Spleen (tissue), 13 donors: ENCODE measurements at places on chromosomes 7 and 10. TPM values are rescaled to one million over a fixed set of nuclear protein-coding genes. Genes with fewer than 3 reads are reported as not detected.

DNA sequence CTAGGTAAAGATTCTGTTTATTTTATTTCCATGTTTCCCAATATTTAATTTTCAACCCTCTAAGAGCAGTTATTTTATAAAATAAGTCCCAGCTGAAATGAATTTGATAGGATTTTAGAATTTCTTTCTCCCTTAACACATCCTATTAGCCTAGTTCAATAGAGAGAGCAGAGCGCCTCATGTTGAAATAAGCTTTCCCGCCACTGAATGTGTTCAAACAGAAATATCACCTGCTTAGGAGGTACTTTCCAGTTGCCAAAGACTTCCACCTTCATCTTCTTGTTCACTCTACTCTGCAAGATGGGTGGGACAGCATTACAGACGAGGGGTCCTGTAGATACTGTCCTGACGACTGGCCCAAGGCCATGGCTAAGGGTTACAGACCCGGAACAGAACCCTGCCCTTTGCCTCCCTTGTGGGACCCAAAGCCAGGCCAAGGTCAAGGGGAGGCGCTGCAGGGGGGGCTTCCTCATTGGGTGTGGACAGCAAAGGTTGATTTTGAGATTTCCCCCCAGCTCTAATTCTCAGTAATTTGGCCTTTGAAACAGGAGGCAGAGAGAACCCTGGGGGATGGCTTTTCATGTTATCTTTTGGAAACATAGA is 62.0 kb downstream of the PARP12 start:
- H3K27ac ChIP-seq = no peak overlapping the region
- no peaks in the 10 kb centered on the region for H3K27me3 ChIP-seq
- no peak overlapping the region for H3K4me3 ChIP-seq
- peaks cover 5% of the 10 kb centered on the region for H3K4me1 ChIP-seq
- DNase-seq = peak; percentile 47

- peak overlapping the region; percentile 80 for H3K27ac ChIP-seq
- H3K4me1 ChIP-seq = peaks cover 24% of the 10 kb centered on the region
- peak; percentile 94 for DNase-seq
- H3K4me3 ChIP-seq = peak overlapping the region; percentile 45
- H3K36me3 ChIP-seq = peaks cover 49% of the 10 kb centered on the region
- H3K27me3 ChIP-seq = no peaks in the 10 kb centered on the region
Observed at GRCh38 chr7:4791738-4792536, 16.5 kb downstream of the AP5Z1 start.

DNA sequence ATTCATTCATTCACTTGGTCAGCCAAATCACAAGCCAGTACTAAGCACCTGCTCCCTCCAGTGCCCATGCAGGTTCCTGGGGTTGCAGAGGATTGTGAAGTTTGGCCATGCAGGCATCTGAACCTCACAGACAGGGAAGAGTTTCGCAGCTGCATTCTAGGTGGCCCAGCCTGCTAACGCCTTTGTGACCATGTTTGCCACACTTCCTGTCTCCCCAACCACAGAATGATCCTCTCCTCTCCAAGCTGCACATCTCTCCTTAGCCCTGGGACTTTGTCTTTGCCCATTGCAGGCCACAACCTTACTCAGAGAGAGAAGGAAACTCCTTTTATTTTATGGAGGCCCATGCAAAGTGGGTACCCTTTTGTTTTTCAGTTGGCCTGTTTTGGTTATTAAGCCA is 31.8 kb downstream of the EPDR1 start:
- DNase-seq = no peak
- no peaks in the 10 kb centered on the region for H3K4me1 ChIP-seq
- no peaks in the 10 kb centered on the region for H3K36me3 ChIP-seq
- H3K27me3 ChIP-seq = no peaks in the 10 kb centered on the region
- H3K27ac ChIP-seq = no peak overlapping the region

DNA sequence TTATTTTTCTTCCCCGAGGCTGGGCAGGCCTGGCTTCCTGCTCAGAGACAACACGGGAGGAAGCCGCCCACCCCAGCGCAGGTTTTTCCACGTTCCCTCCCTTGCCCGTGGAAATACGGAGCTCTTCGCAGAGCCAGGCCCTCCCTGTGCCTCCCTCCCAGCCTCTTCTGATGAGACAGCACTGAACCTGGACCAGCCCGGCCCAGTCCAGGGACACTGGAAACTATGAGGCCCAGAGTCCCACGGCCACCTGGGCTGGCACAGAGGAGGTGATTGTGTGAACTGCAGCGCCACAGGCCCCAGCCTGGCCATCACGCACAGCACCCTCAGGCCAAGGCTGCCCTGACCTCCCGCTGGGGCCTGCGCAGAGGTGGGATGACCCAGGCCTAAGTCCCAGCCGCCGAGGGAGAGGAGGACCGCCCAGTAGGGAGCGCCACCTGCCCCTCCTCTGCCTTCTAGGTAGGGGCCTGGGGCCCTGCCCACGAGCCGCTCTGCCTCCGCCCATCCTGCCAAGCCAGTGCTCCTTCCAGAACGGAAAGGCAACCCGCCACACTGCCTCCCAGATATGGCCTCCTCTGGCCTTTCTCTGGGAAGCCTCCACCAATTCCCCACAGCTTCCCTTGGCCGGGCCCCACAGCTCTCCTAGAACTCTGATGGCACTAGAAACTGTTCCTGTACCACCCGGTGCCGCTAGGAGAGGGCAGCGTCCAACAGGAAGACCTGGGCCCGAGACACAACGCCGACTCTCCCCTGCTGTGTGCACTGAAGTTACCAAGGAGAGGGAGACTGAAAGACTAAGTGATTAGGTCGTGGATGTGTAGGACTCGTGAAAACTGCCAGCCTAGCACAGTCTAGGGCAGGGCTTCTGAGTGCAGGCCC is 57.2 kb downstream of the PROSER2 start:
- no peaks in the 10 kb centered on the region for H3K27me3 ChIP-seq
- H3K36me3 ChIP-seq = no peaks in the 10 kb centered on the region
- no peak overlapping the region for H3K4me3 ChIP-seq
- H3K4me1 ChIP-seq = peaks cover 21% of the 10 kb centered on the region
- H3K27ac ChIP-seq = no peak overlapping the region

GRCh38 chr7:115789901-115790300 is 240.7 kb downstream of the TFEC start:
- no peak overlapping the region for H3K27ac ChIP-seq
- H3K4me1 ChIP-seq = no peaks in the 10 kb centered on the region
- H3K27me3 ChIP-seq = no peaks in the 10 kb centered on the region
- DNase-seq = peak; percentile 73
- no peak overlapping the region for H3K4me3 ChIP-seq

GRCh38 chr10:113007821-113008220 is 57.8 kb downstream of the TCF7L2 start:
- peaks cover 11% of the 10 kb centered on the region for H3K27me3 ChIP-seq
- no peaks in the 10 kb centered on the region for H3K36me3 ChIP-seq
- no peak overlapping the region for H3K4me3 ChIP-seq
- no peak overlapping the region for H3K27ac ChIP-seq
- peaks cover 48% of the 10 kb centered on the region for H3K4me1 ChIP-seq

GRCh38 chr7:14937581-14937980 is 35.0 kb upstream of the DGKB start:
- no peaks in the 10 kb centered on the region for H3K27me3 ChIP-seq
- no peaks in the 10 kb centered on the region for H3K36me3 ChIP-seq
- H3K27ac ChIP-seq = no peak overlapping the region
- H3K4me3 ChIP-seq = no peak overlapping the region
- DNase-seq = no peak
- no peaks in the 10 kb centered on the region for H3K4me1 ChIP-seq

DNA sequence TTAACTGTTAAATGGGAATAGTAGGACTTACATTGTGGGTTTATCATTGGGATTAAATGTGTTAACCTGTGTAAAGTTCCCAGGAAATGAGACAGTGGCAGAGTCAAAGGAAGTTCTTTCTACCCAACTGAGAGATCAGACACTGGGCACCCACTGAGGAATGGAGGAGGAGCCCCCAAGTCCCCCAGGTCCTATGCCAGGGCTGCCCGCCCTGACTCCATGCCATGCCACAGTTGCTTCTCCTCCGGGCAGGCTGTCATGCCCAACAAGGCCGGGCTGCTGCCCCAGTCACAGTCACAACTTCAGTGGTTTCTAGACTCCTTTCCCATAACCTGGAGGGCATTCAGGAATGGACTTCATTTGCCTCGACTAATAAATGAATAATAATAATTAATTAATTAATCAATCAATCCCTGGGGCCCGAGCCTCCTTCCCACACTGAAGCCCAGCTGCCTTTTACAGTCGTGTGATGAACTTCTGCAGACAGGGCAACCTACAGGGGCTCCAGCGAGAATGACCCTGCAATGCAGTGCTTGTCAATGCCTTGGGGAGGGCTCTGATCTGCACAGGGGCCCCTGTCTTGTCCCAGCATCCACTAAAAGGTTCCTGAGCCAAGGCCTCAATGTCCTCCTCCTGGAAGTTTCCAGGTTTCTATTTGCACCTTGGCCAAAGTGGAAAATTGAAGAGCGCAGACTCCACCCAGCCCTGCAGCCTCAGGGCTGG is 32.4 kb downstream of the DRGX start:
- no peak overlapping the region for H3K4me3 ChIP-seq
- H3K4me1 ChIP-seq = no peaks in the 10 kb centered on the region
- no peak overlapping the region for H3K27ac ChIP-seq
- DNase-seq = no peak

DNA sequence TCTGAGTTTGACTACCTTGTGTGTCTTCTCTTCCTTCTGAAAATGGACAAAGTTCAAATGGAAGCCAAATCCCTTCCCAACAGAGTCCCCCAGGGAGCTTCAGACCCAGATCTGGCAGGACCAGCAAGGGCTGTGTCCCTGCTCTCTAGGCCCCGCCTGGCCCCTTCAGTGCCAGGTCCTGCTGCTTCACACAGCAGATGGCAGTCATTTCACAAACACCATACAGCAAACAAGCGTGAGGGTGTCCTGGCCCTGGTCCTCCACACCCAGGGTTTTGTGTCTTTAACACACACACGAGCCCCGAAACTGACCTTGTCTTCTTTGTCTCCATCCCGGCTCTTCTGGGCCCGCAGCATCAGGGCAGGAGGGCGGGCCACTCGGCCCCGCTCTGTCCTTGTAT is 145.0 kb downstream of the TCERG1L start:
- peak; percentile 43 for DNase-seq
- no peak overlapping the region for H3K4me3 ChIP-seq
- no peak overlapping the region for H3K27ac ChIP-seq
- H3K36me3 ChIP-seq = no peaks in the 10 kb centered on the region
- H3K4me1 ChIP-seq = no peaks in the 10 kb centered on the region
- H3K27me3 ChIP-seq = no peaks in the 10 kb centered on the region

DNA sequence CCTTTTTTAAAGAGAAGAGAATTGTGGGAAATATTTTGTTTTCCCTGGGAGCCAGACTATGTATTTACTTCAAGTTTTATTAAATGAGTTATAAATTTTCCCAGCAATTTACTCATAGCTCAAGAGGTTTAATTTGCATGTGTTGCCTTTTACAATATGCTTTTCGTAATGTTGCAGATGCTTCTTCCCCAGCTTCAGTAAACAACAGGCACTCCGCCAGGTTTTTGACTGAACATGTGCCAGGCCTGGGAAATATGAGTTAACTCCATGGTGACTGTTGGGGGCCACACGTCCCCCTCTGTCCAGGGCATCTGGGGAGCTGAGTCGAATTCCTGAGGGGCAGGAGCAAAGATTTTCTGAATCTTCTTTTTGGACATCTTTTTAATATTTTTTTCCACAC is 545.7 kb downstream of the LRMDA start:
- no peak overlapping the region for H3K4me3 ChIP-seq
- no peaks in the 10 kb centered on the region for H3K27me3 ChIP-seq
- H3K36me3 ChIP-seq = no peaks in the 10 kb centered on the region
- DNase-seq = no peak
- no peak overlapping the region for H3K27ac ChIP-seq

DNA sequence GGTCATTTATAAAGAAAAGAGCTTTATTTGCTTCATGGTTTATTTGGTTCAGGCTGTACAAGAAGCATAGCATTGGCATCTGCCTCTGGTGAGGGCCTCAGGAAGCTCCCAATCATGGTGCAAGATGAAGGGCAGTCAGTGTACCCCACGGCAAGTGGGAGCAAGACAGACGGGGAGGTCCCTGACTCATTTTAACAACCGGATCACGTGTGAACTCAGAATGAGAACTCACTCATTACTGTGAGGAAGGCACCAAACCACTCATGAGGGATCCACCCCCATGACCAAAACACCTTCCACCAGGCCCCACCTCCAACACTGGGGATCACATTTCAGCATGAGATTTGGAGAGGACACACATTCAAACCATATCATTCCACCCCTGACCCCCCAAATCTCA is 15.7 kb upstream of the CRYGN start:
- no peak overlapping the region for H3K27ac ChIP-seq
- DNase-seq = peak; percentile 17
- H3K36me3 ChIP-seq = no peaks in the 10 kb centered on the region
- H3K4me1 ChIP-seq = peaks cover 18% of the 10 kb centered on the region
- H3K27me3 ChIP-seq = no peaks in the 10 kb centered on the region
- H3K4me3 ChIP-seq = no peak overlapping the region

- no peaks in the 10 kb centered on the region for H3K27me3 ChIP-seq
- no peak overlapping the region for H3K27ac ChIP-seq
- no peak for DNase-seq
- no peak overlapping the region for H3K4me3 ChIP-seq
Observed at GRCh38 chr7:144516729-144517525, 113.4 kb upstream of the NOBOX start.

GRCh38 chr7:131655866-131656265 is 99.4 kb upstream of the PODXL start:
- DNase-seq = no peak
- H3K4me3 ChIP-seq = no peak overlapping the region
- H3K36me3 ChIP-seq = no peaks in the 10 kb centered on the region

DNA sequence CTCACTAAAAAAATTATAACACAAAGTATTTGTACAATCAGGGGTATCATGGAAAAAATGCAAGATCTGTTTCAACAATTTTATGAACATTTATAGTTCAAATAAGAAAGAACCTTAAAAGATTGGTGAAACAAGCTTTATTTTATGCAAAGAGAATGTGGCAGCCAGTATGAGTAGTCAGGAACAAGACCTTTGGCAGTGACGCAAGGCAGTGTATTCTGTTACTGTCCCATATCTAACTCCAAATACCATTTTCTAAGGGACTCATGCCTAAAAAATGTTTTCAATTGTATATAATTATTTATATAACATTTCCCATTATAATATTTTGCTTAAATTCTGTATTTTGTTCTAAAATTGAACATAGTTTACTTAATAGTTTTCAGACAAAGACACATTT is 19.1 kb upstream of the FAM53B start:
- H3K4me1 ChIP-seq = no peaks in the 10 kb centered on the region
- no peak overlapping the region for H3K27ac ChIP-seq
- H3K4me3 ChIP-seq = no peak overlapping the region
- peaks cover 49% of the 10 kb centered on the region for H3K36me3 ChIP-seq
- DNase-seq = no peak

CFTR gene
- total RNA-seq = not detected

CYCS gene
- 42.2 TPM for total RNA-seq

PLEKHS1 gene
- total RNA-seq = not detected

PRLHR gene
- total RNA-seq = not detected

PVRIG gene
- 58.7 TPM for total RNA-seq

ATRNL1 gene
- total RNA-seq = 3.8 TPM

GIMAP4 gene
- 178 TPM for total RNA-seq

PKD1L1 gene
- total RNA-seq = 0.33 TPM
